ENCODE measurements at places on chromosomes 5 and 9.

GRCh38 chr5:103624675-103625074, 62.1 kb upstream of the NUDT12 start:
- no peak for DNase-seq

GRCh38 chr9:70949239-70949638, 172.2 kb downstream of the TRPM3 start:
- no peak for DNase-seq

DNA sequence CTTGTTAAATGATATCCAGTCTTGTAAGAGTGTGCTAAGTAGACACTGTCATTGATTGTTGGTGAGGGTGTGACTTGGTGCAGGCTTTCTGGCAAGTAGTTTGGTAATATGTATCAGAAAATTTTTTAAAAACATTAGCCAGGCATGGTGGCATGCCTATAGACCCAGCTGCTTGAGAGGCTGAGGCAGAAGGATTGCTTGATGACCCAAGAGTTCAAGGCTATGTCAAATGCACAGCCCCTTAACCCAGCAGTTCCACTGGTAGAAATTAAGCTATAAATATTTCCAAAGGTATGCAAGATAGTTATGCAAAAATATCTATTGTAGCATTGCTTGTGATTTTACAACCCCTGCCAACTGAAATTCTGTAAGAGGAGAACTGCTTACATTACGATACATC, 24.2 kb downstream of the ZBTB43 start:
- no peak for DNase-seq

DNA sequence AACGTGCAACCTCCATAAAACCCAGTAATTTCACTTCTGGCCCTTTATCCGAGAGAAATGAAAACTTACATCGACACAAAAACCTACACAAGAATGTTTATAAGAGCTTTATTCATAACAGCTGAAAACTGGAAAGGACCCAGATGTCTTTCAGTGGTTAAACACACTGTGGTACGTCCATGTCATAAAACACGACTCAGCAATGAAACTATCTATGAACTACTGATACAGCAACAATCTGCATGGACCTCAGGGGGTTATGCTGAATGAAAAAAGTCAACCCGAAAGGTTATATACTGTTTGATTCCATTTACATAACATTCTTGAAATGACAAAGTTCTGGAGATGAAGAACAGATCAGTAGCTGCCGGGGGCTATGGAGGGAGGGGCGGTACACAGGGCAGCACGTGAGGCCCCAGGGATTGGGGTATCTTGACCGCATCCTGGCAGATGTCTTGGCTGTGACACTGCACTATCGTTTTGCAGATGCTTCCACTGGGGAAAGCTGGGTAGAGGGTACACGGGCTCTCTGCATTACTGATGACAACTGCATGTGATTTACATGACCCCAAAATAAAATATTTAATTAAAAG, 4.1 kb downstream of the CCDC127 start:
- DNase-seq = no peak

DNA sequence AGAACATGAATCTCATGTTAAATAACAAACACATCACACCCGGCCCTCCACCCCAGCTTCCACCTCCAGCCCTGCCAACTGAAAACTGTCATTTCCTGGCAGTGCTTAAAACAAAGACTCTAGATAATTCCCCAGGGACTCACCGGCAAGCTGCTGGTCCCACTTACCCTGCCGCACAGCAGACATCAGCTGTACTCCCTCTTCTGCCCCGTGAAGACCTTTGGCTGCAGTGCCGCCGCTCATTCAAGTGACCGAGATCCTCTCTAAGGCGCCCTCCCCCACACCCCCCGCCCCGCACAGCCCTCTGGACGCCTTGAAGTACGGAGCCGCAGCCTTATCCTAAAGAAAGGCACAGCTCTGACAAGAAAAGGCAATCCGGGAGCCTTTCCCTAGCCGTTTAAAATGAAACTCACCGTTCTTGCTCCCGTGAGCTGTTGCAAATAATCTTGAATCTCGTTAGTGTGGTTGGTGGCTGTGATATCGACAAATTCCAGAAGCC, 434 bp downstream of the GLRX start:
- DNase-seq = no peak

GRCh38 chr9:75974016-75974766, 83.7 kb downstream of the PCSK5 start:
- no peak for DNase-seq

DNA sequence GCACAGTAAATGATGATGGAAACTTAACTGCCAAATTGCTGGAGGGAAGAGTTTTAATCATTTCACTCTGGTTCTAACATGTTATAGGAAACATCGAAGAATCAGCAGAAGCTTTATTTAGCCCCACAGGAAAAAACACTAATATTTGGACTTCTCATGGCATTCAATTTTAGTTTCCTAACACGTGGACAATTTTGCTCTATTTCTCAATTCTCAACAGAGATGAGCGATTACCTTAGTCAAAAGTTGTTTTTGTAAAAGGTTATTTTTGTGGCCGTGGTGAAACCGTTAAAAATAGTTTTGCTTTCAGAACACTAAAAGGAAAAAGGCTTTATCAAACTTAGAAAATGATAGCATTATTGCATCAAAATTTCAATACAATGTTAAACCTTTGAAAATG, 235.2 kb downstream of the PLK2 start:
- DNase-seq = no peak

- DNase-seq = no peak
These were observed 99.9 kb upstream of the BNC2 start for GRCh38 chr9:16970321-16970720.

GRCh38 chr5:131285703-131286399, 22.0 kb downstream of the CDC42SE2 start:
- no peak for DNase-seq

GRCh38 chr5:55625913-55626312, 86.2 kb downstream of the SLC38A9 start:
- no peak for DNase-seq

- DNase-seq = no peak
These were observed 46.8 kb downstream of the FBN2 start for GRCh38 chr5:128491291-128491690.

GRCh38 chr9:84059936-84060335, 79.3 kb downstream of the RMI1 start:
- no peak for DNase-seq

DNA sequence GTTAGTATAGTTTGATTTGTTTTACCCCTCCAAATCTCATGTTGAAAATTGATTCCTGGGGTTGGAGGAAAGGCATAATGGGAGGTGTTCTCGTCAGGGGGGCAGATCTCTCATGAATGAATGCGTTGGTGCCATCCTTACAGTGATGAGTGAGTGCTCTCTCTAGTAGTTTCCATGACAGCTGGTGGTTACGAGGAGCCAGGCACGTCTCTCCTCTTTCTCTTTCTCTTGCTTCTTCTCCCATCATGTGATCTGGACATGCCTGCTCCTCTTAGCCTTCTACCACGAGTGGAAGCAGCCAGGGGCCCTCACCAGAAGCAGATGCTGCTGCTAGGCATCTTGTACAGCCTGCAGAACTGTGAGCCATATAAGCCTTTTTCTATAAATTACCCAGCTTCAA, 454.1 kb downstream of the EFNA5 start:
- DNase-seq = no peak

GRCh38 chr5:81391-82021, 10.5 kb upstream of the PLEKHG4B start:
- no peak for DNase-seq

DNA sequence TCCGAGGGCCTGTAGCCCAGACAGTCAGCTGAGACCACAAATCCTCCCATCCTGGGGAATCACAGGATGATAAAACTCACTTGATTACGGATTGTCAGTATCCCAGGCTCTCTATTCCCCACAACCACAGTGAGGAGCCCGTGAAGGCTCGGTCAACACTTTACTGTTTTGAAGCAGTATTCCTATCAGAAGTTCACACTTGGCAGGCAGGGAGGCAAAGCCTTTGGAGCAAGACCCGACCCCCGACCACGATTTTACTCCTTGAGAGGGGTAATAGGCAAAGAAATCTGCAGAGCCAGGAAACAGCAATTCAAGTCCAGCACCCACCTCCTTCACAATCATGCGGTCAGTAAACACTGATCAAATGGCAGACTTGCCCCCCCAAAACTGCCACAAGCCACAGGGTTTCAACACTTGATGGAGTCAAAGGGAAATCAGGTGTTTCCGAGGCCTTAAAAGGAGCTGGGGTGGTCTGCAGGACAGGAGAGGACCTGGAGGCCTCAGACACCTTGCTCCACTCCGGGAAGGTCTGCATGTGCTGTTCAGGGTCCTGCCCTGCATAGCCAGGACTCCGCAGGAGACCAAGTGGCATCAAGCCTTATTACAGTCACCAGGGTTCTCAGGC, 25.2 kb downstream of the BICD2 start:
- no peak for DNase-seq

Data from stimulated activated CD8-positive, alpha-beta memory T cell treated with anti-CD3 and anti-CD28 coated beads, Interleukin-4, amount 100 ng/mL, for 4 hours (primary cell).